ENCODE measurements at places on chromosomes 2 and 18. TPM values are rescaled to one million over a fixed set of nuclear protein-coding genes. Genes with fewer than 3 reads are reported as not detected.

The SERPINB4 gene
- not detected for total RNA-seq

The CD207 gene
- total RNA-seq, result not detected

The ALKAL2 gene
- not detected for total RNA-seq

The HOXD8 gene
- total RNA-seq, result not detected

The ROCK1 gene
- total RNA-seq, result 59.4 TPM

The CSRNP3 gene
- total RNA-seq, result not detected

The OTOF gene
- total RNA-seq, result 0.16 TPM

The ANTXR1 gene
- total RNA-seq, result not detected

The SULT1C4 gene
- not detected for total RNA-seq

The EML6 gene
- 0.30 TPM for total RNA-seq

The HOXD4 gene
- not detected for total RNA-seq

The CACNB4 gene
- 1.5 TPM for total RNA-seq

The PROKR1 gene
- total RNA-seq, result not detected

The REEP1 gene
- total RNA-seq, result 0.59 TPM

The CXCR4 gene
- total RNA-seq, result 104 TPM
